ENCODE measurements at places on chromosomes 5 and 9.

DNA sequence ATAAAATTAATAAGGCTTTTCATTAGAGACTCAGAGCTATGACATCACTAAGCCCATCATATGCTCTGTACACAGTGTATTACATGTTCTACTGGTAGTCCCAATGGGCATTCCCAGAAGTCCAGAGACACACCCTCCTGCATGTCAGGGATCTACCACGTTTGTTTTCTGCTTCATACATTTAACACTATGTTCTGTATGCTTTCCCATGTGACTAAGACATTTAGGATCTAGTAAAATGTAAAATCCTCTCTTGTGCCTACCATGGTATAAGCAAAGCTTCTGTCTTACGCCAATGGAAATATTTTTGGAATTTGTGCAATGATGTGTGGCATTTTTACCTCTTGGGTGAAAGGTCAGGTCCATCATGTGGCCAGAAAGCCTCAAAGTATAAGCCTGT is 192.4 kb downstream of the ADAMTSL1 start:
- DNase-seq = no peak

DNA sequence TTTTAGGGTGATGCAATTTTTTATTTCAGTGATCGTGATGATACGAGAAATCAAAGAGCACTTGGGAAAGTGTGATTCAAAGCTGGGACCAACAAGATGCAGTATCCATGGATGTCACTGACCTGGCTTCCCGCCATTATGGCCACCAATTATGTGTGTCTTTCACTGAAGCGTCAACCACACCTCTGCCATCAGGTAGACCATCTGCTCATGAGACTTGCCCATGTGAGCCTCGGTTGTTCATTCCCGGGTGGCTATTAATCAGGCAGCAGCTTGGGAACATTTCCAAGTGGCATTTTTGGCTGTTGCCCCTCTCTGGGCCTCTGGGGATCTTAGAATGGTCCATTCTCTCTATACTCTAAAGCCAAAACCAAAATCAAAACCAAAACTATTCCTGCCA is 436.0 kb upstream of the ADAMTSL1 start:
- no peak for DNase-seq

- no peak for DNase-seq
Observed at GRCh38 chr5:7902666-7903625, 34.0 kb downstream of the MTRR start.

DNA sequence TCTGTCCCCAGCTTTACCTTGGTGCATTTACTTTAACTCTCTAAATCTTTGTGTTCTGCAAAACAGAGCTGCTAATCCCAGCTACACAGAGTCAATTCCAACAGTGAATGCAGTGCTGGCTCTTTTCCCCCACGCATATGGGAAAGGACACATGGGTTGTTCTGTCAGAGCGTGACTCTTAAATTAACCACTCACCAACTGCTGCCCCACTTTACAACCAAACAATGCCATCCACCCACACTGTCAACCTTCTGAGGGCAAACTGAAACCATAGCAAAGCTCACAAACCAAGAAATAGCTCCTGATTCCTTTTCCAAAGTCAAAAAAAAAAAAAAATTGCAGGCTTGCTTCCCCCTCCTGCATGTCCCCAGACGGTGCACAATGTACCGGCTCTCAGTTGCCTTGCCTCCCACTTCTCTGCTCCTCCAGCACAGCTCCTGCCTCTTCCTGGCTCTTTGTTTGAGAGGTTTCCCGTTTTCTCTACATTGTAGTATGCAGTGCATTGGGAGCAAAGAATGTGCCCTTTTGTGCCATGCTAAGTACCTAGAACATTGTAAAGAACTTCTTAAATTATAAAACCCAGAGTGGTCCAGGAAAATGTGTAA is 151.5 kb upstream of the DAPK1 start:
- DNase-seq = no peak

Data from activated CD4-positive, alpha-beta T cell treated with anti-CD3 and anti-CD28 coated beads, Interleukin-2, amount 50 U/mL, for 1 hour (primary cell).